ENCODE measurements at places on chromosomes 12 and 14. TPM values are rescaled to one million over a fixed set of nuclear protein-coding genes. Genes with fewer than 3 reads are reported as not detected.
A peak's percentile ranks its signal among the peaks of the same experiment; 100 is the strongest.

DNA sequence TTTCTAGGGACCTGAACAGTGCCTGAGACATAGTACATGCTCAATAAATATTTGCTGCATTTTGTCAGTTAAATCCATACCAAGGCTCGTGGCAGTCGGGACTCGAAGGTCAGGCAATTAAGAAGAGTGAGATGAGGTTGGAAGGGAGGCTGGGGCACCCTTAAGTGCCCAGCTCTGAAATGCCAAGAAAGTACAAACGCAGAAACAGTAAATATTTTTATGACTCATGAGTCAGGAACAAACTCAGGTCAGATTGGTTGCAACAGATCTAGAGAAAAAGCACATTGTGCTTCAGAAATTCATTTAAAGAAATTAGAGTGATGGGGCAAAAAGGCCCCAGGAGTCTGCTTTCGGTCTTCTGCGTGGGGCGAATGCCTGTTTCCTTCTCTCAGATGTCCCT is 83.0 kb upstream of the FZD10 start:
- H3K4me1 ChIP-seq, result no peaks in the 10 kb centered on the region
- H3K27me3 ChIP-seq, result no peaks in the 10 kb centered on the region
- H3K4me3 ChIP-seq, result no peak overlapping the region
- DNase-seq, result no peak

The CAPZA3 gene
- not detected for total RNA-seq

The AMN gene
- total RNA-seq, result 0.42 TPM

The NRXN3 gene
- 0.16 TPM for total RNA-seq

The SLCO1C1 gene
- not detected for total RNA-seq

GRCh38 chr12:6056406-6057240 is 67.8 kb downstream of the VWF start:
- no peak overlapping the region for H3K27ac ChIP-seq
- DNase-seq, result no peak
- H3K36me3 ChIP-seq, result no peaks in the 10 kb centered on the region
- no peaks in the 10 kb centered on the region for H3K4me1 ChIP-seq
- H3K4me3 ChIP-seq, result no peak overlapping the region

The SSTR1 gene
- total RNA-seq, result not detected

The CLECL1 gene
- not detected for total RNA-seq

DNA sequence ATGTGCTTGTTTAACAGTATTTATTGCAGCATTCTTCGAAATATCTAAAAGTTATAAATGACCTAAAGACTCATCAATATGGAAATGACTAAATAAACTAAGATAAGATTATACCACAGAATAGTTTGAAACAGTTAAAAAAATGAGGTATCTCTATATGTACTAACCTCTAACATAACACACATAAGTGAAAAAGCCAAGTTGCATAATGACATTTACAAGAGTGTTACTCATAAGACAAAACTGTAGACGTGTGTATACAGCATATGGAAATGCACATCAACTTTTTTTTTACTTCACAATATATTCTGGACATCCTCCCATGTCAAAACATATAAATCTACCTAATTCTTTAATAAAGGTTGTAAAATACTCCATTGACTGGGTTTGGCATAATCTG is 22.8 kb downstream of the CPM start:
- H3K4me1 ChIP-seq, result no peaks in the 10 kb centered on the region
- no peaks in the 10 kb centered on the region for H3K27me3 ChIP-seq
- no peaks in the 10 kb centered on the region for H3K36me3 ChIP-seq
- H3K27ac ChIP-seq, result no peak overlapping the region
- no peak overlapping the region for H3K4me3 ChIP-seq

DNA sequence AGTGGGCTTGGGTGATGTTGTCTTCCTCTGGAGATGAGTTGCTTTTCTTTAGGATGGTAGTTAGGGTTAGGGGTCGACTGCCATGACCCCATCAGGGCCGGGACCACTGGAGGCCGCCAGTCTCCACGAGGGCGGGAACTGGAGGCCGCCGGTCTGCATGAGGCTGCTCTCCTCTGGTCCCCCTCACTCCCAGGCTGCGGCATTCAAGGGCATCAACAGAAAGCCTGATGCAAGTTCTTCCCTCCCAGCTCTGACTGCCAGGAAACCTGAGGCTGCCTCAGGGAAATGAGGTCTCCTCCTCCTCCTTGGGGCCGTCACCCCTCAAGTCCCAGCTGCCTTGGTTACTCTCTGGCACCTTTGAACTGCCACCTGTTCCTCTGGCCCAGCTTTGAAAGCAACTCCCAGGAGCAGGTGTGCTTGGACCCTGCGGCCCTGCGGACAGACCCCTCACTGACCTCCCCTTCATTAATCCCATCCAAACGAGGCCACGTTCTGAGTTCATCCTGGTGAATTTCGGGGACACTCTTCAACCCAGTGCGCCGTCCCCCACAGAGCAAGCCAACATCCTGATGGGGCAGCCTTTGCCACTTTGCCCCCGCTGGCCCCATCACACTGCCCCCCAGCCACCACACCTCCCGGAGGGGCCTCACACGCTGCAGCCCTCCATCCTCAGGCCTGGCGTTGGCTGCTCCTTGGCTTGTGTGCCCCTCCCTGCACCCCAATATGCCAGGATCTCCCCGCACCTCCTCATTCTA is 37.2 kb upstream of the FBRSL1 start:
- H3K4me1 ChIP-seq, result no peaks in the 10 kb centered on the region
- H3K36me3 ChIP-seq, result no peaks in the 10 kb centered on the region
- H3K27ac ChIP-seq, result no peak overlapping the region
- DNase-seq, result no peak
- H3K4me3 ChIP-seq, result no peak overlapping the region
- H3K27me3 ChIP-seq, result peaks cover 41% of the 10 kb centered on the region

GRCh38 chr12:54719691-54720090 is 71.5 kb upstream of the DCD start:
- no peaks in the 10 kb centered on the region for H3K36me3 ChIP-seq
- no peak overlapping the region for H3K27ac ChIP-seq
- no peak overlapping the region for H3K4me3 ChIP-seq
- H3K4me1 ChIP-seq, result no peaks in the 10 kb centered on the region
- H3K27me3 ChIP-seq, result no peaks in the 10 kb centered on the region
- no peak for DNase-seq

The NACA gene
- 438 TPM for total RNA-seq

The CMKLR1 gene
- total RNA-seq, result 3.5 TPM

The C12orf56 gene
- not detected for total RNA-seq

DNA sequence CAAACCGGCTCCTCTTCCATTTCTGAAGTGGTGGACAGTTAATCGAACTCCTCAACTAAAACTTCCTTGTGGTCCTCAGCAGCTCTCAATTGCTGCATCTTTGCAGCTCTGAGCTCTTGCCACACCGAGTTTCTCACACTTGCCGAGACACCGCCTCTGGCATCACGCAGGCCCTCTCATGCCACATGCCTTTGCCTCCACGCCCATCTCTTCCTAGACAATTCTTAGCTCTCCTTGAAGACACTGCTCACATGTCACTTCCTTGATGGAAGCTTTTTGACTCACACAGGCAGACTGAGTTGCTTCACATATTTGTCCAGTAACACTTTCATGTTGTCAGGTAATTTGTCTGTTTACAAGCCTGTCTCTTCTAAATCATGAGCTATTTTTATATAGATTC is 29.2 kb downstream of the KCNA1 start:
- no peaks in the 10 kb centered on the region for H3K36me3 ChIP-seq
- H3K4me3 ChIP-seq, result no peak overlapping the region
- H3K27me3 ChIP-seq, result peaks cover 4% of the 10 kb centered on the region
- H3K4me1 ChIP-seq, result no peaks in the 10 kb centered on the region

DNA sequence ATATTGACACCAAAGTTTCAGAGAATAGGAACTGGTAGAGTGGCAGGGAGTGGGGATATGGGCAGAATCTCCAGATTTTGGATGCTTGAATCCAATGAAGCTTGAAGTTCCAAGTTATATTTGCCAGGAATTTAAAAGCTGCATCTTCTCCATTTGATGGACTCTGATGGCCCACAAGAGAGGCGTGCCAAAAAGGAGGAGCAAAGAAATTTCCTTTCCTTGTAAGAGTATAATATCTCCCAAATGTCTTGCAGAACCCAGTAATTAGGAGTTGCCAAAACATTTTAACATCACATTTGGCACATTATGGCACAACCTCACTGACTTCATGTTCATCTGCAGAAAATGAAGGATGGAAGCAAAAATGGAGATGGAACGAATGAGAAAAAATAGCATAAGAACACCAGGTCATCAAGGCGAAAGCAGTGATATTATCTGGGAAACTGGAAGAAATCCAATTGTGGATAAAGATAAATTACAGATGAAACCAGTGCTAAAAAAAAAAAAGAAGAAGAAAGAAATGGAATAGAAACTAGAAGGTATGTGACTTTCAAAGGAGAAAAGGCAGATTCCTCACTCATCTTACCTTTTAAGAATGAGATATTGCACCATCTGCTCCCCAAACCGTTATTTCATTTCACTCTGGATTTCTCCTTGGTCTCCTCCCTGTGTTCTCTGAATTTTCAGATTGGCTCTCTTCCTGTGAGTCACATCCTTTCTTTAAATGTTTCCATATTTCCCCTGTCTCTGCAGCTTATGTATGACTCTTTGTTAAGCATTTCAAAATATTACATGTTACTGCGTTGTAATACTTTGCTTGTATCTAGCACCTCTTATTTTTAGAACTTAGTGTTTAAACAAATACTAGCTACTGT is 13.5 kb upstream of the FLRT2 start:
- DNase-seq, result no peak
- no peak overlapping the region for H3K27ac ChIP-seq
- H3K4me1 ChIP-seq, result no peaks in the 10 kb centered on the region
- H3K4me3 ChIP-seq, result no peak overlapping the region
- no peaks in the 10 kb centered on the region for H3K36me3 ChIP-seq
- H3K27me3 ChIP-seq, result no peaks in the 10 kb centered on the region

The NKX2-1 gene
- not detected for total RNA-seq

GRCh38 chr12:75481013-75481705 is 604 bp downstream of the GLIPR1 start:
- peaks cover 13% of the 10 kb centered on the region for H3K4me1 ChIP-seq
- H3K36me3 ChIP-seq, result no peaks in the 10 kb centered on the region
- no peak for DNase-seq
- H3K27ac ChIP-seq, result peak overlapping the region; percentile 54
- H3K4me3 ChIP-seq, result peak overlapping the region; percentile 50

The FOXN4 gene
- total RNA-seq, result not detected

GRCh38 chr14:65137648-65138307 is 35.5 kb upstream of the MAX start:
- H3K27me3 ChIP-seq, result no peaks in the 10 kb centered on the region
- no peak overlapping the region for H3K4me3 ChIP-seq
- no peaks in the 10 kb centered on the region for H3K4me1 ChIP-seq
- H3K27ac ChIP-seq, result no peak overlapping the region

GRCh38 chr14:105323663-105324062 is 9.1 kb downstream of the PACS2 start:
- DNase-seq, result no peak
- H3K27me3 ChIP-seq, result no peaks in the 10 kb centered on the region
- H3K27ac ChIP-seq, result peak overlapping the region; percentile 90
- H3K36me3 ChIP-seq, result no peaks in the 10 kb centered on the region
- H3K4me3 ChIP-seq, result no peak overlapping the region

- H3K36me3 ChIP-seq, result no peaks in the 10 kb centered on the region
- peaks cover 29% of the 10 kb centered on the region for H3K4me1 ChIP-seq
- DNase-seq, result no peak
- H3K27me3 ChIP-seq, result no peaks in the 10 kb centered on the region
- no peak overlapping the region for H3K27ac ChIP-seq
- no peak overlapping the region for H3K4me3 ChIP-seq
These were observed 4.9 kb upstream of the TCP11L2 start for GRCh38 chr12:106297681-106298080.

- no peaks in the 10 kb centered on the region for H3K36me3 ChIP-seq
- H3K27me3 ChIP-seq, result no peaks in the 10 kb centered on the region
- no peak overlapping the region for H3K27ac ChIP-seq
- no peak for DNase-seq
These were observed 12.8 kb downstream of the CFAP73 start for GRCh38 chr12:113162102-113163029.

GRCh38 chr12:105977236-105977635 is 161.5 kb downstream of the NUAK1 start:
- no peak for DNase-seq
- H3K4me3 ChIP-seq, result no peak overlapping the region
- H3K36me3 ChIP-seq, result no peaks in the 10 kb centered on the region
- no peak overlapping the region for H3K27ac ChIP-seq

DNA sequence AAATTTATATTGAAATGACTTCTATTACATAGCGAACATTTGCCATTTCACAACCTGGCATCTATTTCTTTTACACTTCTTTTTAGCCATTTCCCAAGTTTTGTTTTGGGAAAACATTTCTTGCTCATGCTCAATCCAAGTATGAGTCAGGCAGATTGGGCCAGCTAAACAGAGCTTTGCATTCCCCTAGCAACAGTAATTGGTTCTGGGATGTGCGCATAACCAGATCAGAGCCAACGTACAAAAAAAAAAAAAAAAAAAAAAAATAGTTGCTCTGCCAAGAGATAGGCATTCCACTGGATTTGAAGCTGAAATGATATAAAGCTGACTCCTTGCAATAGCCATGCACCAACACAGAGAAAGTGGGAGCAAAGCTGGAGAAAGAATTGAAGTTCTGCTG is 37.5 kb downstream of the PLCZ1 start:
- H3K4me1 ChIP-seq, result no peaks in the 10 kb centered on the region
- no peaks in the 10 kb centered on the region for H3K27me3 ChIP-seq
- DNase-seq, result no peak
- H3K4me3 ChIP-seq, result no peak overlapping the region
- H3K36me3 ChIP-seq, result no peaks in the 10 kb centered on the region

DNA sequence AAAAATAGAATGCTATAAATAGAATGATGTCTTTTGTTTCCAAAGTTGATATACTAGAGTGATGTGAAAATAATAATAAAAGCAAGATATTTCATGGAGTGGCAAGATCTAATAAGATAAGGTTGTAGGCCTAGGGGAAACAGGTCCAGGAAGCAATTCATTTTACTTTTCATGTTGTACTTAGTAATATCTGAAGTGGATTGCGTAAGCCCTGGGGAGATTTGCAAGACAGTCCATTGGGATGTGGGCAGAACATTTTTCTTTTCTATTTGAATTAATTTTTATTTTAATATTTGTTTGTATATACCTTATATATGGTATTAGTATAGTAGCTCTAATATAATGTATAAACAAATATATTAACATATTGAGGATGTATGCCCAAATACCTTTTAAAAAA is 7.5 kb downstream of the NUBPL start:
- no peaks in the 10 kb centered on the region for H3K27me3 ChIP-seq
- no peak overlapping the region for H3K4me3 ChIP-seq
- no peaks in the 10 kb centered on the region for H3K36me3 ChIP-seq
- peak overlapping the region; percentile 43 for H3K27ac ChIP-seq

- H3K27me3 ChIP-seq, result no peaks in the 10 kb centered on the region
- DNase-seq, result no peak
- H3K4me3 ChIP-seq, result no peak overlapping the region
- peaks cover 43% of the 10 kb centered on the region for H3K4me1 ChIP-seq
- H3K36me3 ChIP-seq, result no peaks in the 10 kb centered on the region
- H3K27ac ChIP-seq, result no peak overlapping the region
These were observed 5.6 kb downstream of the FBXO33 start for GRCh38 chr14:39426605-39427004.

The PPP1R1A gene
- 223 TPM for total RNA-seq

GRCh38 chr14:101734246-101734847 is 27.2 kb upstream of the PPP2R5C start:
- no peak overlapping the region for H3K27ac ChIP-seq
- H3K4me3 ChIP-seq, result no peak overlapping the region
- H3K36me3 ChIP-seq, result no peaks in the 10 kb centered on the region
- no peak for DNase-seq

The EXOC5 gene
- total RNA-seq, result 61.9 TPM

GRCh38 chr12:44696542-44696941 is 179.6 kb downstream of the NELL2 start:
- H3K36me3 ChIP-seq, result no peaks in the 10 kb centered on the region
- no peak overlapping the region for H3K4me3 ChIP-seq
- H3K27ac ChIP-seq, result no peak overlapping the region
- no peaks in the 10 kb centered on the region for H3K27me3 ChIP-seq
- no peaks in the 10 kb centered on the region for H3K4me1 ChIP-seq
- DNase-seq, result no peak
